Gastroesophageal sphincter (tissue), 4 donors: ENCODE measurements at places on chromosomes 3 and 15.
A peak's percentile ranks its signal among the peaks of the same experiment; 100 is the strongest.

DNA sequence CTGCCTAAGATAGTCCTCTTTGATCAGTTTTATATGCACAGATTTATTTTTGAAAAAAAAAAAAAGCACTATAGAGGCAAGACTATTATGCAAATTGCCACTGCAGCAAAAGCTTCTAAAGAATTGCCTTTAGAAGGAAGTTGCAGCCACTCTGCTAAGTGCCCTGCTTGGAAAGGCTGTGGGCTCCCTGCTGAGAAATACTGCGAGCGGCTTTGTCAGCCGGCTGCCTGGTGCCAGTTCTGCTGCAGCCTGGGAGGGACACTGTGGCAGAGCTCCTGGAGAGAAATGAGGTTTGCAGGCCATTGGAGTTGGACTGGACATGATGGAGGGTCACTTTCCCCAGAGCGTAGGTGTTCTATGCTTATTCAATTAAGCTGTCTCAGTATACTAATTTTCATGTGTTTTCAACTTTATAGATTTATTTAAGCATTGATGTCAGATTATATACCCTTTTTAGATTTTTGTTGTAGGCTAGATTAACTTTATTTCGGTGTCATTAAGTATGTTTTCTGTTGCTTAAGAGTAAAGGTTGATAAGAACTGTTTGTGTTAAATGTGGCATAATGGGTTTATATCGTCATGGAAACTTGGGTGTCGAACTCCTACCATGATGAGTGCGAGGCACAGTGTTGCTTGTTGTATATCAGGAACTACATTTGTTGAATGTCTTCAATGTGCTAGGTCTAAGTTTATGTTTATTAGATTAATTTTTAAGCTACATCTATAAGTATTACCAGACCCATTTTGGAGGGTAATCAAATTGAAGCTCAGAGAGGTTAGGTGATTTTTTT lies 6.6 kb downstream of the MAP2K5 start:
- no peaks in the 10 kb centered on the region for H3K27me3 ChIP-seq
- no peaks in the 10 kb centered on the region for H3K4me1 ChIP-seq
- H3K36me3 ChIP-seq, result no peaks in the 10 kb centered on the region
- H3K4me3 ChIP-seq, result no peak overlapping the region

DNA sequence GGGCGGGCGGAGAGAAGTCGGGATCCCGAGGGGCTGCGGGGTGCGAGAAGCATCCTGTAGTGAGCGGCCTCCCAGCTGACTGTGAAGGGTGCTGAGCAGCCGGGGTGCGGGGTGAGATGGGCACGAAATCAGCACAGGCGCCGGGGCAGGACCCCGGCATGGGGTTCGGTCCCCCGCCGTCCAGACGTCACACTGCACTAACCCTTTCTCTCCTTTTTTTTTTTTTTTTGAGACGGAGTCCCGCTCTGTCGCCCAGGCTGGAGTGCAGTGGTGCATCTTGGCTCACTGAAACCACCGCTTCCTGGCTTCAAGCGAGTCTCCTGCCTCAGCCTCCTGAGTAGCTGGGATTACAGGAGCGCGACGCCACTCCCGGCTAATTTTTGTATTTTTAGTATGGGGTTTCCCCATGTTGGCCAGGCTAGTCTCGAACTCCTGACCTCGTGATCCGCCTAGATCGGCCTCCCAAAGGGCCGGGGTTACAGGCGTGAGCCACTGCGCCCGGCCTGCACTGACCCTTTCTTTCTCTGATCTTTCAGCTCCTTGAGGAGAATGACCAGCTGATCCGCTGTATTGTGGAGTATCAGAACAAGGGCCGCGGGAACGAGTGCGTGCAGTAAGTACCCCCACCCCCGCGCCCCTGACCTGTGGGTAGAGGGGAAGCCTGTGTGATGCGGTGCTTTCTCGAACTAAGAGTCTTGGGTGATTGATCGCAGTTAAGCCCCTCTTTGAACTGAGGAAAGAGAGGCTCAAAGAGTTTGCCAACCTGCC lies 513 bp downstream of the SS18L2 start:
- peak overlapping the region; percentile 43 for H3K4me3 ChIP-seq
- H3K4me1 ChIP-seq, result peaks cover 20% of the 10 kb centered on the region
- no peaks in the 10 kb centered on the region for H3K27me3 ChIP-seq
- peak overlapping the region; percentile 41 for H3K27ac ChIP-seq
- ATAC-seq, result no peak
- no peaks in the 10 kb centered on the region for H3K36me3 ChIP-seq

DNA sequence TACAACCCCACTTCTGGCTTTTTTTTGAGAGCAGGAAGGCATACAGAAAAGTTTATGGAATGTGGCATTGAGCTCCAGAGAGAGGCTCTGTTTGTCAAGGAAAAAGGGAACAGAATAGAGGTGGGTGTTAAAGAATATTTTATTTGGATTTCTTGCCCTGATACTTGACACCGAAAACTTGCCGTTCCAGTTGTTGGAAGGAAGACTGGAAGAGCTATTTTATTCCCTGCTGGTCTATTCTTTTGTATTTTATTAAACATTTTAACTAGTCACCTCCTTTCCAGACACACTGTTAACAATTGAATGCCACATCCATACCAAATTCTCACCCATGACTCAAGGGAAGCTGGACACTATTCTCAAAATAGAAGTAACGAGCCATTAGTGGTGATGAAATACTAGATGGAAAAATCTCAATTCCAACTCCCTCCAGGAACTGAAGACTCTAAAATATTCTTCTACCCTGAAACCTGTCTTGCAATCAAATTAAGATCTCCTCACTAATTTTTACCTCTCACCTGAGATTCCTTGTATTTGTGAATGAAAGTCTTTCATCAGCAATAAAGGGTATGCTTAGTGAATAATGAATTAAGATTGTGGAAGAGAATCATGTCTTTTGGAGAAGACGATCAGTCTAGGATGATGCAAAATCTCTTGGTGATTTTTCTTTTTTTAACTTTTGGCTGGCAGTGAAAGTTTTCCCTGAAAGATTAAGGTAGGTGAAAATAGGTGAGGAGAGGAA lies 28.5 kb downstream of the GREM1 start:
- ATAC-seq, result no peak
- no peaks in the 10 kb centered on the region for H3K36me3 ChIP-seq
- no peak overlapping the region for H3K27ac ChIP-seq
- no peaks in the 10 kb centered on the region for H3K4me1 ChIP-seq

GRCh38 chr3:69752241-69752640 lies 13.0 kb downstream of the MITF start:
- H3K4me1 ChIP-seq, result peaks cover 38% of the 10 kb centered on the region
- H3K4me3 ChIP-seq, result no peak overlapping the region
- H3K36me3 ChIP-seq, result no peaks in the 10 kb centered on the region
- ATAC-seq, result no peak
- no peaks in the 10 kb centered on the region for H3K27me3 ChIP-seq

DNA sequence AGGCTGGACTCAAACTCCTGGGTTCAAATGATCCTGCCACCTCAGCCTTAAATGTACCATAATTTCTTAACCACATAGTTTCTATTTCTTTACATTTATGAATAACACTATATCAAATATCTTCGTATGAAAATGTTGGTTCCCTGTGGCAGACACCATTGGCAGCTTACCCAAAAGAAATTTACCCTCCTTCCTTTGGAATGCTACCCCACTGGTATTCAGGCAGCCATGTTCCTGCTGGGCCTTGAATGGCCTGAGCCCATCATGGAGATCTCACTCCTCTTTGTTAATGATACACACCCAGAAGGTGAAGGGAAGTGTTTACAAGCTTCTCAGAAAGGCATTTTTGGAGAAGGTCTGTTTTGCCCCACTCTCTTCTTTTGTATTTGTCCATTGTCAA lies 94.3 kb upstream of the RNF7 start:
- H3K4me1 ChIP-seq, result no peaks in the 10 kb centered on the region
- no peak overlapping the region for H3K4me3 ChIP-seq
- no peaks in the 10 kb centered on the region for H3K27me3 ChIP-seq
- H3K36me3 ChIP-seq, result no peaks in the 10 kb centered on the region
- ATAC-seq, result no peak

DNA sequence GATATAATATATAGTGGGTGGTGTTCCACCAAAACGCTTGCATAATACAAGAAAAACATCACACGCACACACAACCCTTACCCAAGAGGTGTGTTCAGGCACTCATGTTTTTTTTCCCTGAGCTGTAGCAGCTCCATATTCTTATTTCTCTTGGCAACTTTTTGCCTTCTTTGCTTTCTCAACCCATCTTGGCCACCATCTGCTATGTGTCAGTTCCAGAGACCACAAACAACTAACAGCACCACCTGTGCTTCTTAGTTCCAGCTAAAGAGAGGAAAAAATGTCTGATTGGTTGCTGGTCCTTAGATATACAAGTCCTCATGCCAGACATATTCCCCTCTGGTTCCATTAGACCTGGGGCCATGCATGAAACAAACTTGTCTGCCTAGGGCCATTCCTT lies 11.9 kb downstream of the ACTC1 start:
- H3K4me3 ChIP-seq, result no peak overlapping the region
- no peaks in the 10 kb centered on the region for H3K36me3 ChIP-seq
- no peak overlapping the region for H3K27ac ChIP-seq
- H3K27me3 ChIP-seq, result no peaks in the 10 kb centered on the region
- ATAC-seq, result no peak

GRCh38 chr3:49563040-49563578 lies 8.8 kb downstream of the BSN start:
- H3K27me3 ChIP-seq, result no peaks in the 10 kb centered on the region
- no peak for ATAC-seq
- H3K36me3 ChIP-seq, result no peaks in the 10 kb centered on the region
- no peaks in the 10 kb centered on the region for H3K4me1 ChIP-seq

GRCh38 chr3:50238549-50239026 lies 2.6 kb downstream of the GNAI2 start:
- peak overlapping the region; percentile 100 for H3K27ac ChIP-seq
- H3K27me3 ChIP-seq, result no peaks in the 10 kb centered on the region
- ATAC-seq, result peak; percentile 20
- H3K36me3 ChIP-seq, result no peaks in the 10 kb centered on the region

DNA sequence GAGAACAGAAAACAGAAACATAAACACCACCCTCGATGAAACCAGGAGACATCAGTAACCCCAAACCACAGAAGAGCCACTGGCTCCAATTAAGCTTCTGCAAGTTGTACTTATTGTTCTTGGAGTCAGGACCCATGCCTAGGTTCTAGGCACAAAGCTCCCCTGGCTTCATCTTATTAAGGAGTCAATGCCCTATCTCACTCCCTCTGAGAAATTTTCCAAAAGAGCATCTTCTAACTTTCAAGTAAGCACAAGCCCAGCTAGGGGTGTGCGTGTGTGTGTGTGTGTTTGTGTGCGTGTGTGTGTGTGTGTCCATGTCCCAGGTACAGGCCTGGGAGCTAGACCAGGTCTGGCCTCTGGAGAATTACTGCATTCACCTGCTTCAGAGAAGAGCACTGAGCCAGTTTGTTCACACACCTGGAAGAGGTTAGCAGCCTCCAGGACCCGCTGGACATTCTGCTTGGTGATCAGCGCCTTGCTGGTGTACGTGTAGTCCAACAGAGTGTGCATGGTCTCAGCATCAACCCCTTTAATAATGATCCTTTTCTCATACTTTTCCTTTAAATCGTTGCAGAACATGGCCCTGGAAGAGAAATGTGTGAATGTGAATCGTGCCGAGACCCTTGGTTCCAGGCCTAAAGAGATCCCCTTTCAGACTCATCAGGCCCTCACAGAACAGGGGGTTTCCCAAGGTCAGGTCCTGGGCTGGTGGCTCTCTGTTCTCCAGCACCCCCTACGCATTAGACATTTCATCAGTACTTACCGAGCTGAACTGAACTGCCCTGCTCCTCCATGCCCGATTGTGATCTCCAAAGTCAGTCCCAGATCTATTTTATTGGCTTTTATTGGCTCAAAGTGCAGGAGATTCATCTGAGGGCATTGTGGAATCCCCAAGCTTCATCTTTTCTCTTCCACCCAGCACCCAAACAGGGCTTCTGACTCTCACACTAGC lies 27.8 kb downstream of the KLHL6 start:
- no peaks in the 10 kb centered on the region for H3K36me3 ChIP-seq
- ATAC-seq, result no peak
- peaks cover 4% of the 10 kb centered on the region for H3K27me3 ChIP-seq
- H3K4me3 ChIP-seq, result no peak overlapping the region
- H3K4me1 ChIP-seq, result no peaks in the 10 kb centered on the region
- no peak overlapping the region for H3K27ac ChIP-seq

DNA sequence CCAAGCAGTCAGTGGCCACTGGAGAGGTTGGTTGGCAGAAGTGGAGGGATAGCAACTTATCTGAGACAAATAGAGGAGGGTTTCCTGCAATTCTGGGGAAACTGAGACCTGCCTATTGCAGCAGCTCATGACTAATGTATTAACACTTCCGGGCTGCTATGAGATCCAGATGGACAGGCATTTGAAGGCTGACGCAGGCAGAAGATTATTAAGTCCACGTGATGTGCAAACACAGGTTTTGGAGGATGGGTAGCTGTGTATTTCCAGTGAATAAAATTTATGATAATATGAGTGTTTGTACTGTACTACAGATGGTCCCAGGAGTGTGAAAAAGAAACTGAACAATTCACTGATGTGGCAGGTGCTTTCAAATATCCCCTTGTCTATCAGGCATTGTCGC lies 28.5 kb upstream of the CFAP161 start:
- H3K36me3 ChIP-seq, result no peaks in the 10 kb centered on the region
- H3K4me3 ChIP-seq, result no peak overlapping the region
- no peak for ATAC-seq
- H3K27me3 ChIP-seq, result peaks cover 11% of the 10 kb centered on the region

DNA sequence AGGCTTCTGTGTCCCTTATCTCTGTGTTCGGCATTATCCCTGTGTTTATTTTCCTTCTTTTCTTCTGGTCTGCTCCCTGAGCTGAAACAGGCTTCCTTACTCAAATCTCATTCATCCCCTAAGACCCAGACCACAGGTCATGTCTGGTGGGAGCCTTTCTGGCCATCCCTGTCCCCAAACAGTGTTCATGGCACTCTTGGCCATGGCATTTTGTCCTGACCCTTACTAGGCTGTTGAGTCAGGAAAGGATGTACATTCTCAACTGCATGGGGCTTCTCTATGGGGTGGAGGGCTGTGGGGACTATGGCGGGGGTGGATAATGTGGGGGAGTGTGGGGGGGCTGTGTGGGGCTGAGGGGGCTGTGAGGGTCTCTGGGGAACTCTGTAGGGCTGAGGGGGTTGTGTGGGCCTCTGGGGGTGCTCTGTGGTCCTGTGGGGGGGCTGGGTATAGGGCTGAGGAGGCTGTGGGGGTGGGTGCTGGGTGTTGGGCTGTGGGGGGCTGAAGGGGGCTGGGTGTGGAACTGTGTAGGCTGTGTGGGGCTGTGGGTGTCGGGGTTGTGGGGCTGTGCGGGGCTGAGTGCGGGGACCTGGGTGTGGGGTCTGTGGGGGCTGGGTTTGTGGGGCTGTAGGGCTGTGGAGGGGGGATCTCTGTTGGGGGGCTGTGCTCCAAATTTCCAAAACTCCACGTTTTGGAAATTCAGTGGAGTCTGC lies 64.3 kb downstream of the KLF13 start:
- no peaks in the 10 kb centered on the region for H3K27me3 ChIP-seq
- H3K27ac ChIP-seq, result peak overlapping the region; percentile 92

- no peaks in the 10 kb centered on the region for H3K4me1 ChIP-seq
- no peak for ATAC-seq
- no peak overlapping the region for H3K27ac ChIP-seq
- H3K27me3 ChIP-seq, result no peaks in the 10 kb centered on the region
Measured at GRCh38 chr15:33298631-33299030, 12.1 kb upstream of the RYR3 start.

- H3K4me1 ChIP-seq, result no peaks in the 10 kb centered on the region
- ATAC-seq, result no peak
- H3K27me3 ChIP-seq, result no peaks in the 10 kb centered on the region
- no peak overlapping the region for H3K27ac ChIP-seq
- no peak overlapping the region for H3K4me3 ChIP-seq
Measured at GRCh38 chr3:152524198-152525140, 255.7 kb downstream of the MBNL1 start.
